NCI-H1436 treated with DMSO at 0.1 percent for 48 hours (cell line): ENCODE measurements at places on chromosomes 2 and 18.

GRCh38 chr2:97745474-97746174 is 32.2 kb downstream of the ZAP70 start:
- no peak for DNase-seq

DNA sequence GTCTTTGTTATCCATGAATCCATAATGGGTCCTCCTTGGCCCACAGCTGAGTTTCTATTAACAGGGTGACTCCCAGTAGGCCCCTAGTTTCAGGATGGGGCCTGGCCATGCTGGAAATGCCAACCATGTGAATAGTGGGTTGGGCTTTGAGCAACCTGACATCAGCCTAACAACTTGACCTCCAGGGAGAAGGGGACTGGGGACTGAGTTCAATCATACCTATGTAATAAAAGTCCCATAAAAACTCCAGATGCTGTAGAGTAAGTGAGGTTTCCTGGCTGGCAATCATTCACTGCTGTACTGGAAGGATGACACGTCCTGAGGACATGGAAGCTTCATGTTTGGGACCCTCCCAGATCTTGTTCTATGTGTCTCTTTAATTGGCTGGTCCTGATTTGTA is 7.9 kb downstream of the REV1 start:
- no peak for DNase-seq

DNA sequence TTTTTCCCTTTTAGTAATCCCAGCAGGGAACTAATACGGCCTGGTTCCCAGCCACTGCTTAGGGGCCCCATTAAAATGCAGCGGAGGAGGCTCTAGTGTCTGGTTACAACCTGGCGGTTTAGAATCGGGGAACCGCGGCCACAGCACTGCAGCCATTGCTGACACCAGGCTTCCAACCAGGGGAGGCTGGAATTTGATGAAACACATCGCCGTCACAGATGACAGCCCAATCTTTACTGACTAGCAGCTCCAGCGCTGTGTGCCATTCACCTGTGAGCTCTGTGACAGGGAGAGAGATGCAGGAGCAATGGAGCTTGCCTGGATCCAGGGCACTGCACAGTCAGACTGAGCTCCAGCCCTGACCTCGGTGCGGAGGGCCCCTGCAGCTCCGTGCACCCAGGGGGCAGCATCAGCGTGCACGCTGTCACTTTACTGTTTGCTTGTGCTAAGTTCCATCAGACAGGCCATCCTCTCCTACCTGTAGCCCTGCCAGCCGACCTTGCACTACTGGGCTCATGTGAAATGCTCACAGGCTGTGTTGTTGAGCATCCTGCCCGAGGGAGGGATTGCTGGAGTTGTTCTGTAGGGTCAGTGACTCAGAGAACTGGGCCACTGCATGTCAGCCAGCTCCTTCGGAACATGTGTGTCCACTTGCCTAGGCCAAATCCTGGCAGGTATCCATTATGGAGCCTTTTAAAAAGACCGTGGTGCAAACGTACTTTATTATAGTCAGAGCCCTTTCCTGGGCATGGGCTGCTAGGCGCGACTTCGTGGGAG is 203.5 kb downstream of the SEPTIN10 start:
- DNase-seq = no peak

- no peak for DNase-seq
Observed at GRCh38 chr2:84424152-84424551, 34.9 kb downstream of the SUCLG1 start.

DNA sequence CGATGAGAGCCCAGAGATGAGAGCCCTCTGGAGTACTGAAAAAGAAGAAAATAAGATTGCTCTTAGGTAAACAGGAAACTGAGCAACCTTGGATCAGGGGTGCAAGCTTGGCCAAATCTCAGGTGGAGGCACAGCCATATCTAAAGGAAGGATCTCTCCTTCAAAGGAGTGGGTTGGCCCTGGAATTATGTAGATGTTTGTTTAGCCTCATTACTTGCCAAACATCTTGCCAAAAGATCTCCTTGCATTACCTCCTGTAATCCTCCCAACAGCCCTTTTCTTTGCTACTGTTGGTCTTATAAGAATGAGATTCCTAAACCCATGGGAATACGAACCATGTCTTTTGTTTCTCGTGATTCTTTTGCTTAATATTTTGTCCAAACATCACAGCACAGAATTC is 332.6 kb upstream of the NCKAP5 start:
- no peak for DNase-seq

- no peak for DNase-seq
Observed at GRCh38 chr2:118032169-118033013, 18.5 kb upstream of the CCDC93 start.

DNA sequence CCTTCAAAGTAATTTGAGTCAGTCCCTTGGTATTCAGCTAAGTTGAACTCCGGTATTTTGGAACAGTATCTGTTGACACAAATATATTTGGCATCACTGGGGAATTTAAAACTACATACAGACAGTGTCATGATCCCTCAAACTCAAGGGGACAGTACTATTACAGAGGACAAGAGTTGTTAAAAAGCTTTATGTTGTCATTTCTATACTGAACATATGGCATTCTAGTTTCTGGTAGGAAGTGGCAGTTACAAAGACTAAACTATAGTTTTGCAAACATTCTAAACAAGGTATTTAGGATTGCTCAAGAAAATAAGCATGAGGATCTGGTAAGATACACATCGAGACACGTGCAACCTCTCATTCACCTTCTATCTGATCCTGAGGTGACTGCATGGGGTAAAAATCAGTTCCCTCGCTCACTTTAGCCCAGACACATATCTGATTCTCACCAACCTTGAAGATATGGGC is 16.6 kb upstream of the CCNYL1 start:
- DNase-seq = no peak

DNA sequence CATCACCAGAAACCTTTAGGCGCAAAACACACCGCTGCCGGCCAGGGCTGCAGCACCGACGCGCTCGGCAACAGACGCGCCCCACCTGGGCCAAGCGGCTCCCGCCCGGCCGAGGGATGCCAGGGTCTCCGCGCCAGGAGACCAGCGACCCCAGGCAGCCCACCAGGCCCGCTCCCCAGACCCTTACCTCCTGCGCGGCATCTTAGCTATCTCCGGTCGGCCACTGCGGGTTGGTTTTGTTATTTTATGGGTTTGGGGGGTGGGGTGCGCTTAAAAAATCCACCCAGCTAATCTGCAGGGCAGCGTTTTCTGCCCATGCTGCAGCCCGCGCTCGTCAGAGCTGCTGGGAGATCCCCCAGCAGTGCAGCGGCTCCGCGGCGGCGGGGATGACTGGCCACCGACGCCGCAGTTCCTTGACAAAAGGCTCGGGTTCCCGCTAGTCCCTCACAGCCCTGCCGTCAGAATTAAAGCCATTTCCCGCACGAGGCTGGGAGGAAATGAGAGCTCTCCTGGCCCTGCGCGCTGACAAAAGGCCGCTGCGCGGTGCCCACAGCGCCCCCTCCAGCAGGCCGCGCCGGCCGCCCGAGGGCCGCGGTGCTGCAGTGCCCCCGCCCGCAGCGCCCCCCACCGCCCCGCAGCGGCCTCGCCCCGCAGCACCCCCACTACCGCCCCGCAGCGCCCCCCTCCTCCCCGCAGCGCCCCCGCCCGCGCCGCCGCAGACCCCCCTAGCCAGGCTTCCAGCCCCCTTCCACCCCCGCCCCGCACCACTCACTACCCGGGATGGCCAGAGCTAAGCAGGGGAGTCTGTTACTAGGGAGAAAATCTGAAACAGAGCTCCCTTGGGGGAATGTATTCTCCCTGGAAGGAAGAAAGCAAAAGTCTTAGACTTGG is at the start of gene ADD2:
ADD2 (minus strand) TSS at position 502 of the 891 bp plus-strand sequence. CDS start 61,792 bp downstream, outside the sequence.
- no peak for DNase-seq

DNA sequence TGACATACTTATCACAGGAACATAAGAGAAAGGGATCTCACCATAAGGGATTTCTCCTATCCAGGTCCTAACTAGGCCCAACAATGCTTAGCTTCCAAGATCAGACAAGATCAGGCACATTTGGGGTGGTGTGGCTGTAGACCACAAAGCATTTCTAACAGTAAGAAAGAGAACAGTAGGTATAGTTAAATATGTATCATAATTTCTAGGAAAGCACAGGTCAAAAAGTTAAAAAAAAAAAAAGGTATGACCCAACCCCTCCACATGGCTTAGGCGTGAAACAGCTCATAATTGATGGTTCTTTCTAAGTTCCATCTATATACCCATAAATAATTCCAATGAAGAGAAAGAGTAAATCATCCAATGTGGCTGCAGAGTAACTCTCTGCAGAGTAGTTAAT is 6.9 kb downstream of the PRKD3 start:
- no peak for DNase-seq

- peak; percentile 27 for DNase-seq
Observed at GRCh38 chr2:6793913-6794312, 71.8 kb downstream of the CMPK2 start.

DNA sequence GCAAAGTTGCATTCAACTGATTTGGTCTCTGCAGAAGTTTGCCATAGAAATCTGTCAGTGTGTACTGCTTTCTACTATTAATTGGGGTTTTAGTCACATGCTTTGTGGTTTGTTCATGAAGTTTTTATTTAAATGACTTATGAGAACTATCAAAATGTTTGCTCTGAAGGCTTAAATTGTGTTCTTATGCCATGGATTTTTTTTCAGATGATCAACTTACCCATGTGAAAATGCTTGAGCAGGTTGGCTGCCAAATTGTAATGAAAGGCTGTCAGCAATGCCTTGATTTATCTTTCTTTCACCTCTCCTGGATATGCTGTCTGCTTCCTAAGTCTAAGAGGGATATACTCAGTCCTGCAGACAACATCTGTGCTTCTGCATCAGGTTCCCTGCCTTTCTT is 50.7 kb downstream of the FMNL2 start:
- DNase-seq = no peak

DNA sequence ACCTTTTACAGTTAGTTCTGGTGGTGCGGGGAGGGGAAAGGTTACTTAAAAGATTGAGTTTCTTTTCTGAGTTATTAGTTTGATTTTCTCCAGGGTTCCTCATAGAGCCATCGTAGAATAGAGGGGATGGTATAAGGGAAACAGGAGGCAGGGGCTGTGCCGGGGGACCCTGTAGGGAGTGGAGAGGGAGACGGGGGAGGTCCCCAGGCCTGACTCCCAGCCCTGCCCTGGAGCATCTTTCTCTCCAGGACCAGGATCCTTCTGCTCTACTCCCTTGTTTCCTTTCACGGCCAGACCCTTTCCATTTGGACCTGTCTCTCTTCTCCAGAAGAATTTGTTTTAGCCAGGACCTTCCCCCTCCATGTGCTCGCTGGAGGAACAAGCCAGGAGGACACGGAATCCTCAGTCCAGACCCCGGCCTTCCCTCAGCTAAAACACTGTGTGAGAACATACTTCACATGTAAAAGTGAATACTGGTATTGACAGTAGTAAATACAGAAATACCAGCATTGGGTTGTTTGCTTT is 35.4 kb downstream of the DGKD start:
- DNase-seq = no peak

DNA sequence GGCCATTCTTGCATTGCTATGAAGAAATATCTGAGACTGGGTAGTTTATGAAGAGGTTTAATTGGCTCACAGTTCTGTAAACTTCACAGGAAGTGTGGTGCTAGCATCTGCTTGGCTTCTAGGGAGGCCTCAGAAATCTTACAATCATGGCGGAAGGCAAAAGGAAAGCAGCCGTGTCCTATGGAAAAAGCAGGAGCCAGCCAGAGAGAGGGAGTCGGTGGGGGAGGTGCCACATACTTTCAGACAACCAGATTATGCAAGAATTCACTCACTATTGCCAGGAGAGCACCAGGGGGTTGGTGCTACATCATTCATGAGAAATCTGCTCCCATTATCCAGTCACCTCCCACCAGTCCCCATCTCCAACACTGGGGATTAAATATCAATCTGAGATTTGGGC is 64.1 kb downstream of the CPS1 start:
- DNase-seq = no peak

DNA sequence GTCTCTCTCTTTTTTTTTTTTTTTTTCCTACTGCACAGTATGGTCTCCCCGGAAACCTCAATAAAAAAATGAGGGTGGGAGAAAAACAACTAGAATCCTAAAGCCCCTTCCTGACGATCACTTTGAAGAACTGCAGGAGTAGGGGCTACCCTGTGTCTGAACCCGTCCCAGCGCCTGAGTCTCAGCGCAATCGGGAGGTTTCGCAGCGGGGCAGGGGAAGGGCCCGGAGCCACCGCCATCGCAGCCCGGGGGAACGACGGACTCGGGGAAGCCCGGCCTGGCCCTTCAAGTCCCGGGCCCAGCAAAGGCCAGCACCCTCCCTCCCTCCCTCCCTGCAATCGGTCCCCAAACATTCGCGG is 411 bp downstream of the NARS1 start:
- no peak for DNase-seq

- peak; percentile 31 for DNase-seq
Observed at GRCh38 chr2:178767094-178768060, 39.8 kb downstream of the TTN start.

DNA sequence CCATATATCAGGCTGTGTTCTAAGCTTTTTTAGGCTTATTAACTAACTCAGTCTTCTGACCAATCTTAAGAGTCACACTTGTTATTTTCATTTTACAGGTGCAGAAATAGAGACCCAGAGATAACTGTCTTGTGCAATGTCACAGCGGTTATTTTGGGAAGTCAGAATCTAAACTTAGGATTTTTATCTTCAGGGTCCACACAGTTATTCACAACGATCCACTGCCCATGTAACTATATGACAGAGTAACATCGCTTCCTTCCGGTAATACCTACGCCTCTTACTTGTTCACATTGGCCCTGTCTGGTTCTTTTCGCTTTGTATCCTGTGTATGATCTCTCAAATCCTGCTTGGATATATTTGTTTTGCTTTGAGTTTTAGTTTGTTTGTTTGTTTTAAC is 631.7 kb downstream of the LRP1B start:
- DNase-seq = no peak

DNA sequence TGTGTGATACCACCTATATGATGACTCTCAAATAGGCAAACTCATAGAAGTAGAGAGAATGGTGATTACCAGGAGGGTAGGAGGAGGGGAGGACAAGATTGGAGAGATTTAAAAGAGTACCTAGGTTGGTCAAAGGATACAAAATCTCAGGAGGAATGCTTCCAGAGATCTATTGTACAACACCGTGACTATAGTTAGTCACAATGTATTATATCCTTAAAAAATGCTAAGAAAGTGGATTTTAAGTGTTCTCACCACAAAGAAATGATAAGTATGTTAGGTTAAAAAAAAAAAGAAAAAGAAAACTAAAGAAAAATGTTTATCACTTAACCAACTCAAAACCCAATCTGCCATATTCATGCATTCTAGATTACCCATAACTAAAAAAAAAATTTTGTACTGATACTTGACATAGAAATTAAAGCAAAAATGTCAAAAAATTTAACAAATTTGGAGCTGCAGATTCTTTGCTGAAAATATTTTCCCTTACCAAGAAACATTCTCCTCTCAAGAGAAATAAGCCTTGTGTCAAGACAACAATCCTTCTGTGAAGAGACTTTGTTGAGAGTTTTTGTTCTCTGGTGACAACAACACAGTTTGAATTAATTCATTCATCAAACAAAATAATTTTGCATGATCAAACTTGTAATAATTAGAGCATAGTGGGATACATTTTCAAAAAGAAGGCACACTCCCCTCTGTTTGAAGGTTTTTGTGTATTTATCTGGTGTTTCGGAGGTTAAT is 213.1 kb downstream of the DNER start:
- no peak for DNase-seq
